ENCODE measurements at places on chromosomes 11 and 22.

DNA sequence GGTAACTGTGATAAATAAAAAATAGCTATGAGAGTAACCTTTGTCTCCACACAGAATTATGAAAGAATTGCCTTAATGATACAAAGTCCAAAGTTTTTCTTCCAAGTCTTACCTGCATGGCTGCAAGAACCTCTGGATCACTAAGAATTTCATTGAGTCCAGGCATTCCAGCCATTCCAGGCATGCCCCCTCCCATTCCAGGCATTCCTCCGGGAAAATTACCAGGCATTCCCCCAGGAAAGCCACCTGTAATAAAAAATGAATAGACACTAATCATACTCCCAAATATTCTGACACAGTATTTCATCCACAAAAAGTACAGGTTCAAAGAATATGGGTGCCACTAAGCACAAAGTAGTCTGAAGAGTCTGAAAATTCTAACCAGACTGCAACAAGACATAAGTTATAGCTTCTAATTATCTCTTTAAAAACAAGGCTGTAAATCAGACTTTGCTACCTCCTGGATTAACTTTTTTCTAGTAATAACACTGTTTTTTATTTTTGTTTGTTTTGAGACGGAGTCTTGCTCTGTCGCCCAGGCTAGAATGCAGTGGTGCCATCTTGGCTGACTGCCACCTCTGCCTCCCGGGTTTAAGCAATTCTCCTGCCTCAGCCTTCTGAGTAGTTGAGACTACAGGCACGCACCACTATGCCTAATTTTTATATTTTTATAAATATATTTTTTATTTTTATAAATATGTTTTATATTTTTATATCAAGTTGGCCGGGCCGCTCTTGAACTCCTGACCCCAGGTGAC is 8.0 kb upstream of the SLC25A17 start:
- DNase-seq = no peak

- no peak for DNase-seq
Measured at GRCh38 chr11:128929468-128929867, 13.2 kb downstream of the TP53AIP1 start.

DNA sequence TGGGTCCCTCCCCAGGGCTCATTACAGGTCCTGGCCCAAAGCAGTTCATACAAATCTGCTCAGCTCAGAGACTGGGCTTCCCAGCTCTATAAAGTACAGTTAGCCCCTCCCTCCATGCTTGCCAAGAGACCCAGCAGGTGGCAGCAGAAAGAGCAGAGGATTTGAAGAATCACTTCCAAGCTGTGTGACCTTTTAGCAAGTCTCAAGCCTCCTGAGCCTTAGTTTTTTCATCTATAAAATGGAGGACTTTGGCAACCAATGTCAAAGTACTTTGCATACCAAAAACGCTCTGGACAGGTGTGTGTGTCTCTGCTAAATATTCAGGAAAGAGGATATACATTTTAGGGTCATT is 26.6 kb downstream of the RELT start:
- peak; percentile 36 for DNase-seq

GRCh38 chr22:25207553-25208157 is 8.0 kb downstream of the CRYBB3 start:
- no peak for DNase-seq
